ENCODE measurements at places on chromosomes 3 and 15. TPM values are rescaled to one million over a fixed set of nuclear protein-coding genes. Genes with fewer than 3 reads are reported as not detected.

Gene ATP2B2
- not detected for total RNA-seq

Gene GTF2E1
- 12.5 TPM for total RNA-seq

Gene SH3GL3
- total RNA-seq, result 1.1 TPM

Gene FANCD2OS
- total RNA-seq, result not detected

Gene GOLGA8T
- not detected for total RNA-seq

Gene SSUH2
- not detected for total RNA-seq

Gene SOX2
- 3.3 TPM for total RNA-seq

Gene UBA5
- 27.1 TPM for total RNA-seq

Gene SLC9C1
- total RNA-seq, result not detected

Gene GOLGA6L4
- total RNA-seq, result 1.4 TPM

Gene CASR
- total RNA-seq, result not detected

Gene RHOV
- 78.5 TPM for total RNA-seq

Gene EHD4
- total RNA-seq, result 23.7 TPM

Gene SEMA3F
- total RNA-seq, result 151 TPM

Gene ARRDC4
- total RNA-seq, result 103 TPM

Gene C3orf20
- not detected for total RNA-seq

Gene ZNF860
- total RNA-seq, result 1.0 TPM

Gene TRH
- total RNA-seq, result not detected

Gene SUMF1
- 63.8 TPM for total RNA-seq

Gene WHAMM
- 11.0 TPM for total RNA-seq

Gene HTR3E
- not detected for total RNA-seq

Gene P2RY14
- total RNA-seq, result 3.7 TPM

Gene PIERCE2
- total RNA-seq, result 3.3 TPM

Gene ZBTB47
- total RNA-seq, result 24.7 TPM

Gene PAQR5
- 8.8 TPM for total RNA-seq

Gene GATM
- total RNA-seq, result 152 TPM

Gene ADCY5
- 0.46 TPM for total RNA-seq

Gene BCHE
- total RNA-seq, result 5.7 TPM

Gene PLA2G4E
- total RNA-seq, result 52.9 TPM

Gene NOX5
- total RNA-seq, result 0.13 TPM

Gene CD200
- total RNA-seq, result 2.7 TPM

Gene SACM1L
- 23.8 TPM for total RNA-seq

Gene ITIH1
- total RNA-seq, result not detected
